Endothelial cell (in vitro differentiated cells): ENCODE measurements at places on chromosomes 7 and 10.

DNA sequence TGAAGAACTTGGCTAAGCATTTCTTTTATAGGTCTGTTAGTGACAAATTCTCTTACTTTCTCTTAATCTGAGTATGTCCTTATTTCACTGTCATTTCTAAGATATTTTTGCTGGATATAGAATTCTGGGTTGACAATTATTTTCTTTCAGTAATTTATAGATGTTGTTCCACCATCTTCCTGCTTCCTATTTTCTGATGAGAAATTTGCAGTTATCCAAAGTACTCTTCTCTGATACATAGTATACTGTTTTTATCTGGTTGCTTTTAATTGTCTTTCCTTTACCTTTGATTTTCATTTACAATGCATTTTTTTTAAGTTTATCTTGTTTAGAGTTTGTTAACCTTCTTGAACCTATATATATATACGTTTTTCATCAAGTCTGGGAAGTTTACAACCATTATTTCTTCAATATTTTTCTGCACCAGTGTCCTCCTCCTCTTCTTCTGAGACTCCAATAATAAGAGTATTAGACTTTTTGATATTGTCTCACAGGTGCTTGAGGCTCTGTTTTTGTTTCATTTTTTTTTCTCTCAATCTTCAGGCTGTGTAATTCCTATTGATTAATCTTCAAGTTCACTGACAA is 101.6 kb upstream of the INSIG1 start:
- DNase-seq: no peak

DNA sequence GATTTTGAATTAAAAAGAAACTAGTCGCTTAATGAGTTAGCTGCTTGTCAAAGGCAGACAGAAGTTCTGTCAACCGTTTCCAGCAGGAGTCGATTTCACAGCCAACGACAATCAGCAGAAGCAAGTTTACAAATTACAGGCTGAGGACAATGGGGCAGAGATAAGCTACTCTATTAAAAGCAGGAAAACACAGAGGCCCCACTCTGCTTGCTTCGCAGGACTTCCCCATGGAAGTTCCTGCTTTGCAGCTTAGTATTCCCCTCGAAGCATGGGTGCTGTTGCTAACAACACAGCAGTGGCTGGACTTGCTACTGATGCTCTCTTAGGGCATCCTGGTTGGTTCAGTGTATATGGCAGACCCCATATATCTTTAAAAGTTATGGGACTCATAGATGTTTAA is 50.8 kb upstream of the KLF6 start:
- peak; percentile 45 for DNase-seq

- DNase-seq: no peak
These were observed 32.9 kb upstream of the ZC3HAV1L start for GRCh38 chr7:139068544-139069399.

DNA sequence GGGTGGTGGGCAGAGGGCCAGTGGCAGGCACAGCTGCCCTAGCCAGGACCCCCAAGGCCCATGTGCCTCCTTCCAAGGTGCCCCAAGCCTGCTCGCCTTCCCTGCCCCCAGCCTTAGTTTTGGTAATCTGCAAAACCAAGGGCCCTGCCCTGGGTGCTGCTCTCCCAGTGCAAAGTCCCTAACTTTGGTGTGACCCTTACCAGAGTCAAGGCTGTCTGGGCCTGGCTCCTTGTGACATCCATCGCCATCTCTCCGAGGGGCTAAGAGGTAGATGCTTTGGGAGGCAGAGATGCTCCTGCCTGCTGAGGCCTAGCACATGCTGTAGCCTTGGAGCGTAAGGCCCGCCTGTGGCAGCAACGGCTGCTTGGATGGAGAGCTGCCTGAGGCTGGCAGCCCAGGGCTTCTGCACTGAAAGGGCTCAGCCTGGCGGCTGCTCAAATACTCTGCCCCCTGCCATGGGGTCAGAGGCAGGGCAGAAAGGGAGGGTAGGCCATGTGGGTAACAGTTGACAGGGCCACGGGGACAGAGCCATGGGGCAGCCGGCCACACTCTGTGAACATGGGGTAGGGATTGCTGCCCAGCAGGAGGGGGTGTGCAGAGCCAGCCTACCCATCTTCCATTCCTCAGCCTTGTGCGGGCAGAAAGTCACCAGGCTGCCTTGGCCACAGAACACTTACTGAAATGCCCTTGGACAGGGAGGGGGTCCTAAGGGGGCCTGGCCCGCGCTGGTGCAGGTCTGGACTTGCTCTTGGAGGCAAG is 17.9 kb upstream of the MYL7 start:
- DNase-seq: no peak

DNA sequence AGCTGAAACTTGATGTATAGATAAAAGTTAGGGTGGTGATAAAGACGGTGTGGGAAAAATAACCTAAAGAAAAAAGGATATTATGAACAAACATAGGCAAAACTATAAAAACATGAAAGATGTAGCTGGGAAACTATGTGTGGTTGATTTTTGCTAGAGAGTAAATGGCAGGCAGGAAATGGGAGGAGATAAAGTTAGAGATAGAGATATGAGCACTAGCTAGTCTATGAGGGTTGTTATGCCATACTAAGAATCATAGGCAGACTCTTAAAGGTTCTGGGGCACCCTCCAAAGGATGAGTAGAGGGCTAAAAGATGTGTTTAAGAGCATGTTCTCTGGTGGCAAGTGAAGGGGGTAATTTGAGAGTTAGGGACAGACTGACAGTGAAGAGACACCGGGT is 1109.2 kb downstream of the GATA3 start:
- DNase-seq: no peak

- DNase-seq: no peak
These were observed 285.4 kb upstream of the GLI3 start for GRCh38 chr7:42522227-42522991.

GRCh38 chr7:39647816-39648215 is 24.4 kb downstream of the RALA start:
- no peak for DNase-seq

GRCh38 chr10:31668326-31668725 is 260.3 kb downstream of the ARHGAP12 start:
- no peak for DNase-seq

DNA sequence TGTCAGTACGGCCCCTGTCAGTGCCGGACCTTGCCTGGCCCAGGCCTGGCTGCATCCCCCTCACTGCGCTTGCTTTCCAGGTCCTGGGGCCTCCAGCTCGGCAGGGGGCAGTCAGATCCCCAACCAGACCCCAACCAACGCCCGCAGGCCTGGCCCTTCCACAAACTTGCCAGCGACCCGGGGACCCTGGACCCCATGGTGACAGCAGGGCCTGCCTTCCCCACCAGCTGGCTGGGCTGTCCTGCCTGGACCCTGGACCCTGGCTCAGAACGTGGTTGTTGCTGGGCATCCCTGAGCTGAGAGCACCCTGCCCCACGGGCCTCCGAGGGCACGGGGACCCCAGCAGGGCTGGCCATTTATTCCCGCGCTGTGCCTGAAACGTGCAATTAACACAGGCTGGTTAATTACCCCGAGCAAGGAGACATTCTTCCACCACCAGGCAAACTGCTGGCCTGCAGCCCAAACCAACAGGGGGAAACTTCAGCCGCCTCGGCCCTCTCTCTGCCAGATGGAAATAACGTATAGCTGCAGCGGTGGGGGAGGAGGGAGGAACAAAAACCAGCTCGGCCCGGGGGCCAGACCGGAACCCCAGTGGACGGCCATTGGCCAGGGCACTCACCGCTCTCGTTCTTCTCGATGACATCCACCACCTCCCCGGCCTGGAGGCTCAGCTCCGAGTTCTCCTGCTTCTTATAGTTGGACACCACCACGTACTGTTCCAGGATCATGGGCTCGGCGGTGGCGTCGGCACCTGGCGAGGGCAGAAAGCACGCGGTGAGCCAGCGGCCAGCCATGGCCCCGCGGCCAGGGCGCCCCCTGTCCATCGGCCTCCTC is 167.1 kb downstream of the NEURL1 start:
- no peak for DNase-seq

- DNase-seq: no peak
These were observed 271.5 kb upstream of the TEX47 start for GRCh38 chr7:89067048-89067447.

DNA sequence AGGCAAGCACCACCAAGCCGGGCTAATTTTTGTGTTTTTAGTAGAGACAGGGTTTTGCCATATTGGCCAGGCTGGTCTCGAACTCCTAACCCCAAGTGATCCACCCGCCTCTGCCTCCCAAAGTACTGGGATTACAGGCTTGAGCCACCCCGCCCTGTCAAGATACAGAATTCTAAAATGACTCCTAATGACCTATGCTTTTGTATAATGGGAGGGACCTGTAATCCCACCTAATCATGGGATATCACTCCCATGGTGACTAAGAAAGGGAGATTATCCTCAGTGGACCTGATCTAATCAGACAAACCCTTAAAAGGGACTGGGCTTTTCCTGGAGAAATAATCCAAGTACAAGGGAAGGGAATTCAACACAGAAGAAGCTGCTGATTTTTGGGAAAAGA is 28.8 kb downstream of the SAMD8 start:
- no peak for DNase-seq

DNA sequence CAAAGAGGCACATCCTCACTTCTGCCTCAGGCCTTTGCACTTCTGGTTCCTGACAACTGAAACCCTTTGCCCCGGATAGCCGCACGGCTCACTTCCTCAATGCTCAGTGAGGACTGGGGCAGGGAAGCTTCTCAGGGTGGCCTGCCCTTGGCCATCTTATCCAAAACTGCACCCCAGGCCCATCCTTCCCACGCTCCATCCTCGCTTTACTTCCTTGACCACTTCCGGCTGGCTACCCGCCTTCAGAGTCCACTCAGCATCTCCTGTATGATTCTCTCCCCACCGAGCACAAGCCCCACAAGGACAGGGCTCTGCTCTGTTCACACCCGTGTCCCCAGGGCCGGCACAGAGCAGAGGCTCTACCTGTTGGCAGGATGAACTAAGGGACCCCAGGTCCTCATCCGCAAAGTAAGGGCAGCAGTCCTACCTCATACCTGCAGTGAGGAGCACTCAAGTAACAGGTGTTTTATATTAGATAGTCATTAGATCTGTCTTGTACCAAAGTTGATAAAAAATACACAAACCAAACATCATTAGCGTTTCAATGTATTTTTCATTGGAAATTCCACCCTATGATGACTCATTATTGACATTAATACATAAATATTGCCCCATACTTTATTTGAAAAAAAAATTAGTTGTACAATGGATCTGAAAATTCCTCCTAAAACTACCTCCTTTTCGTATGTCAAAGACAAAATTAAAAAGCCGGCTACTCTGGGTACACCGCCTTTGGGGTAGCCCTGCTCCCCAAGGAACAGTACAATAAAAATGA is 35.0 kb downstream of the GNA12 start:
- no peak for DNase-seq

DNA sequence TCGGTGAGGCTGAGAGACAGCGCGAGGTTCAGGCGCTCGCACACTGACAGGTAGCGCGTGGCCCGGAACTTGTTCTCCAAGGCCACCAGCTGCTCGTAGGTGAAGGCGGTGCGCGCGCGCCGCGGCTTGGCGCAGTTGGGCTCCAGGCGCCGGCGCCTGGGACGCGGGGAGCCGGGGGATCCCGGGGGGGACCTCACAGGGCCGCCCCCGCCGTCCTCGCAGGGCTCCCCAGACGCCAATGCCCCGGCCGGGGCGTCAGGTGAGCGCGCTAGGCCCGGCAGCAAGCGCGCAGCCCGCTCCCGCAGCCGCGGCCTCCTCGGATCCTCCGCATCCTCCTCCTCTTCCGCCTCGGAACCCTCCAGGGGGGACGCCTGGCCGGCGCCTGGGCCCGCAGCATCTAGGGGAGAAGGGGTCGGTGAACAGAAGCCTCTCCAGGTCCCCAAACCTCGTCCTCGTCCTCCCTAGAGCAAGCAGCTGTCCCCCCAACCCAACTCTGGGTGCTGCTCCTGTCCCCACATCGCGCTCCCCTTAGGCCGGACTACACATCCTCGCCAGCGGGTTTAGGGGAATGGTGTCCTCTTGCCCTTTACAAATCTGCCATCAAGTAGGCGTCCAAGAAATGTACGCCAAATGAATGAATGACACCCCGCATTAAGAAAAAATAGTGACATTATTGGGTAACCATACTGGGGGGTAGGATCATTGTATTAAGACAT is 1.9 kb downstream of the NKX1-2 start:
- no peak for DNase-seq

DNA sequence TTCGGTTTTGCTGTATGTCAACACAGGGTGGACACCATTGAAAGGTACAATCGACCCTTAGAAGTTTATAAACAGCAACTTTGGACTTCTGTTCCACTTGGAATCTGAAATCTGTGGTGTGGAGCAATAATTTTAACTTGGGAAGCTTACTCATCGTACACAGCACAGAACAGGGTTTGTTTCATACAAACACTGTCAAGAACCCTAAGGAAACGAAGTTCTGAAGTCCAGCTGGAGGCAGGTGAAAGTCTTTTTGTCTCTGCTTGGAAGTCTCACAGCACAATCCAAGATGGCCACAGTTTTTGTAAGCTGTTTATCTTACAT is 31.5 kb downstream of the NMT2 start:
- DNase-seq: no peak

GRCh38 chr10:3126741-3127346 is 45.7 kb downstream of the PITRM1 start:
- DNase-seq: no peak

DNA sequence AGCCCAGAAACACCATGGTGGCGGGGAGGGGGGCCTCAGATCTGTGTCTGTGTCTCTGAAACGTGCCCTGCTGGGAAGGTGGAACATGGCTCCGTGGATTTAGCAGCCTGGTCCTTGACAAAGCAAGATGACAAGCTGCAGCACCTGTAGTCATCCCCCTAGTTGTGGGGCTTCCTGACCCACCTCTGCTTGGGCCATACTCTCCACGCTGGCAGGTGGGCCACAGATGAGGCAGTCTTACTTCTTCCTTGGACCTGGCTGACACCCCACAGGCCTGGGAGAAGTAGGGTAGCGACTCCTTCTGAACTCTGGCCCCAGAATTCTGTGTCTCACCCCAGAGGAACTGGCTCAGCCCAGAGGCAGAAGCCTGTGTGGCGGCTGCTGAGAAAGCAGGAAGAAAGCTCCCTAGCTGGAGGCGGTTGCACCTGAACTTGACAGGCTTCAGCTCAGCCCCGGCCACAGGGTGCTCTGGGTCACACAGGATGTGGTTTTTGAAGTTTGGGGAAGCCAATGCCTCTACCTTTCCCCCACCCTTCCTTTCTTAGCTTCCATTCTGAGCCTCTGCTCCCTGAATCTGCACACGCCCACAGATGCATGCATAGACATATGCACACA is 113.9 kb downstream of the ABLIM1 start:
- no peak for DNase-seq
